ENCODE measurements at places on chromosomes 16 and 17. TPM values are rescaled to one million over a fixed set of nuclear protein-coding genes. Genes with fewer than 3 reads are reported as not detected.
A peak's percentile ranks its signal among the peaks of the same experiment; 100 is the strongest.

The GPR179 gene
- total RNA-seq, result not detected

DNA sequence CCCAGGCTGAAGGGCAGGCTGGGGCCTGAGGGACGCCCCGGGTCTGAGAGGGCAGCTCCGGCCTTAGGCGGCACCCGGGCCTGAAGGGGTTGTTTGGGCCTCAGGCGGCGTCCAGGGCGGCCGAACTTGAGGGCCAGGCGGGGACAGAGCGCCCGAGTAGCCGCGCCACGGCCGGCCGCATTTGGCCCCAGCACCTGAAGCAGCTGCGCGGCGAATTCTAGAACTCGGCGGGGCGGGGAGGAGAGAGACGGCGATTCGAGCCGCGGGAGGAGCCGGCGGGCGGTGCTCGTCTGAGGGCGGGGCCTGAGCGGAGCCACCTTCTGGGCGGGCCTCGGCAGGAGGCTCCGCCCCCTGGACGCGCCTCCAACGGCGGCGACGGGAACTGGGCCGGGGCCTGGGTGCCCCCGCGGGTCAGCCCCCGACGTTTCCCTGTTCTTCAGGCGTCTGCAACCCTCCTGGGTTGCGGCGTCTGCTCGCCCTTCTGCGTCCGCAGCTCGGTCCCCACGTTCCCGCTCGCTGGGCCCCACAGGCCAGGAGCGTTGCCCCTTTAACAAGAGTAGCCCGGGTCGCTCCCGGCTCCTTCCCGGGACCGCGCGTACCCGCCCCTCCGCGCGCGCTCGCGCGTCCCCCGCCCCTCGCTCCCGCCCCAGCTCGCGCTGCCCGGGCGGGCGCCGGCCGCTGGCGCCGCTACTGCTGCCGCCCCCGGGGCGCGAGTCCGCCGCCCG, at the start of the genes INCA1 and KIF1C:
Gene INCA1 (minus strand): TSS at position 221 of the 725 bp plus-strand sequence. CDS start 3,085 bp downstream, outside the sequence.
Gene KIF1C (plus strand): TSS at position 649 of the 725 bp plus-strand sequence. CDS start 2,297 bp downstream, outside the sequence.
- H3K27me3 ChIP-seq, result no peaks in the 10 kb centered on the region
- peak within 1 kb of the TSS; percentile 88 for H3K27ac ChIP-seq
- peak; percentile 90 for DNase-seq
- H3K36me3 ChIP-seq, result no peaks in the 10 kb centered on the region
- H3K4me1 ChIP-seq, result peaks cover 28% of the 10 kb centered on the region

GRCh38 chr17:17484451-17484899, 7.7 kb downstream of the MED9 start:
- no peak for DNase-seq
- H3K27ac ChIP-seq, result peak overlapping the region; percentile 49
- H3K36me3 ChIP-seq, result peaks cover 5% of the 10 kb centered on the region
- H3K4me1 ChIP-seq, result peaks cover 28% of the 10 kb centered on the region

GRCh38 chr17:59637611-59638310, 18.1 kb downstream of the CLTC start:
- no peak for DNase-seq
- peaks cover 32% of the 10 kb centered on the region for H3K4me1 ChIP-seq
- H3K4me3 ChIP-seq, result no peak overlapping the region

- H3K4me1 ChIP-seq, result no peaks in the 10 kb centered on the region
- no peak for DNase-seq
- H3K27ac ChIP-seq, result no peak overlapping the region
Observed at GRCh38 chr17:80363518-80364090, 51.4 kb upstream of the ENDOV start.

- peaks cover 16% of the 10 kb centered on the region for H3K4me1 ChIP-seq
- no peaks in the 10 kb centered on the region for H3K27me3 ChIP-seq
- peak overlapping the region; percentile 97 for H3K27ac ChIP-seq
- no peaks in the 10 kb centered on the region for H3K36me3 ChIP-seq
- peak overlapping the region; percentile 82 for H3K4me3 ChIP-seq
- DNase-seq, result no peak
Observed at GRCh38 chr17:7130621-7131422, 16.2 kb upstream of the ASGR2 start.

DNA sequence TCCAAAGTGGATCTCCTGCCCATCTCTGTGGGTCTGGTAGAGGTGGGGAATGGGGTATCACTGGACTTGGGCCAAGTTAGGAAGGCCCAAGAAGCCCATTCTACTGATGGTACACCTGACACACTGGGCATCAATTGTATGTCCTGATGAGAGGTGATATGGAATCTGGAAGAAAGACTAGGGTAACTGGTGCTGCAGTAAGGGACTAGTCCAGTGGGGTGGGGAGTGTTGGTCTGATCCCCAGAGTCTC, 5.9 kb upstream of the NFATC3 start:
- H3K4me3 ChIP-seq, result peak overlapping the region; percentile 86
- no peaks in the 10 kb centered on the region for H3K27me3 ChIP-seq
- no peak for DNase-seq
- peaks cover 75% of the 10 kb centered on the region for H3K4me1 ChIP-seq
- peak overlapping the region; percentile 90 for H3K27ac ChIP-seq

GRCh38 chr16:15607700-15608396, 35.1 kb downstream of the MARF1 start:
- H3K4me1 ChIP-seq, result peaks cover 18% of the 10 kb centered on the region
- no peak overlapping the region for H3K4me3 ChIP-seq
- no peaks in the 10 kb centered on the region for H3K27me3 ChIP-seq
- no peak overlapping the region for H3K27ac ChIP-seq

DNA sequence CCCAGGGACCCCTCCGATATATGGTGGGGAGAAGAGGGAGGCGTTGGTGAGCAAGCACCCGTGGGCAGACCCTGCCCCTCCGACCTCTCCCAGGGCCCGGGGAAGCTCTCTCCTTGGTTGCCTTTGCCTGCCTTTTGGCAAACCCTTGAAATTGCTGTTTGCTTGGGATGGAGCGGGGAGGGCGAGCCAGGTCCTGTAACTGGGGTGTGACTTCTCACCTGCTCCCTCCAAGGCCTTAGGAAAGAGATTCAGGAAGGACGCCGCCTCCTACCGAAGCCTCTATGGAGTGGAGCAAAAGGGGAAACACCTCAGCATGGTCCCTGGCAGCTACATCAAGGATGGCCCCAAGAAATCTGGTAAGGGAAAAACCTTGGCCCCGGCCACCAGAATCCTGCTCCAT, 4.6 kb downstream of the C16orf78 start:
- no peaks in the 10 kb centered on the region for H3K4me1 ChIP-seq
- no peak overlapping the region for H3K4me3 ChIP-seq
- no peaks in the 10 kb centered on the region for H3K36me3 ChIP-seq
- H3K27me3 ChIP-seq, result peaks cover 9% of the 10 kb centered on the region
- DNase-seq, result no peak
- no peak overlapping the region for H3K27ac ChIP-seq

DNA sequence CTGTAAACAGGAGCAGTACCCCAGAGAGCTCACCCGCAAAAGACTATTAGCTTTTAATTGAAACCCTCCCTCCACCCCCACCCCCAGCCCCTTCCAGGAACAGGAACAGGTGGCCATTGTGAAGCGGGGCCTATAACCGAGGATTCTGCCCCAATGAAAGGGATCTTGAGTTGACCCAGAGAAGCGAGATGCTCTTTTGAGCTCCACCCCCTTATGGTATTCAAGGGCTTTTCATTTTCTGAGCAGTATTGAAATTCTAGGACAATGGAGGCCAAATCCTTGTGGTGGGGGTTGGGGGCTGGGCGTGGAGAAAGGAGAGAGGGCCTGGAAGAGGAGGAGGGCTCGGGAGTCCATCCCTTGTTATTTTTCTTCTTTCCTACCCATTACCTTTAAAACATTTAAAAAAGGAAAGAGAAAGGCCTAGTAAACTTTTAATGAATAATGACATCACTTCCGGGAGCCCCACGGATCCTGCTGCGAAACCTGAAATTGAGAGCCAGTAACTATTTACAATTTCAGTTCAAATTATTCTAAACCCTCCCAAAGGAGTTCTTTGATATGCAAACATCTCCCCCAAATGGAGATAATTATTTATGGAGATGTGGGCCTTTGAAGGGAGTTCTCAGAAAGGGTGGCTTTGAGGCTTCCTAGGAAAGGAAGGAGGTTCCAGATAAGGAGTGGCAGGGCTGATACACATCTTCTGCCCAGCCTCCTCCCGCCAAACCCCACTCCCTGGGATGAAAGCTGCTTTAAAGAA, 30.5 kb downstream of the HS3ST3B1 start:
- H3K4me1 ChIP-seq, result peaks cover 60% of the 10 kb centered on the region
- DNase-seq, result no peak
- H3K27me3 ChIP-seq, result no peaks in the 10 kb centered on the region
- H3K4me3 ChIP-seq, result no peak overlapping the region
- H3K27ac ChIP-seq, result peak overlapping the region; percentile 11

The MYL11 gene
- 1.8 TPM for total RNA-seq

The C16orf82 gene
- total RNA-seq, result not detected

The MYH13 gene
- total RNA-seq, result not detected

DNA sequence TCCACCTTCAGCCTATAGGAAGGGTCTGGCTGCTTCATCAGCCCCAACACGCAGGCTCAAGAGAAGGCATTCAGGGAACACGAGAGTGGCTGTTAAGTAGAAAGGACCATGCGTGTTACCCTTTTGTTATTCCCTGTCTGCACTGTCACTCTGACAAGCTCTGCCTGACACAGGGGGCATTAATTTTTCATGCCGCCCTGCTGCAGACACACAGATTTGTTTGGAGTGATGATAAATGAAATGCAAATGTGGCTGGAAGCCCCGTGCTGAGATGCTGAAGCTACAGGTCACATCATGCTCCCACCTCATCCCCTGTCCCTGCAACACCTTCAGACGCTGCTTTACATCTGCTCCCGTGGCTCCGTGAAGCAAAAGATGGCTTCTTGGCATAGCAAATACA, 97.7 kb downstream of the USP31 start:
- H3K27me3 ChIP-seq, result peaks cover 58% of the 10 kb centered on the region
- no peak for DNase-seq
- H3K4me3 ChIP-seq, result no peak overlapping the region
- H3K4me1 ChIP-seq, result no peaks in the 10 kb centered on the region

DNA sequence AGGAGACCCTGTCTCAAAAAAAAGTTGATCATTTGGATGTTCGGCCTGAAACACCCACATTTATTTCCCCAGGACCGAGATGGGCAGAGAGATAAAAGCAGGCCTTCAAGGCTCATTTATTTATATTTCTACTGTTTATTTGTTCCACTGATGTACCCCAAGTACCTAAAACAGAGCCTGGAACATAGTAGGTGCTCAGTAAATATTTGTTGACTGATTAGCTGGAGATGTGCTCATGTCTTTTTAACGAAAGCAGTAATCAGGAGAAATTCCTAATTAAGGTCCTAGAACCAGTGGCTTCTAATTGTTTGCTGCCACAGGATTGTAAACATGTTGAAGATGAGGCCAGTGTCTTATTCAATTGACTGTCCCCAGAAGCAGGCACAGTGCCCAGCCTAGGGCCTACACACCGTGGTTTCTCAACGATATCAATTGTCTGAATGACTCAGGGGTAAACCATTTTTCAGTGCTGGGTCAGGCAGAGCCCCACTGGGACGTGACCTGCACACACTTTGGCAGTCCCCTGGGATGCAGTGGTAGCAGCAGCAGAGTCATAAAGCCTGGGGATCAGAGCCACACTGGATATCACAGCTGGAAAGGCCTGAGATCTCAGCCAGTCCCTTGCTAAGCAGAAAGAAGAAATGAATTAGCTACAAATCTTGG, 34.8 kb downstream of the SOST start:
- no peaks in the 10 kb centered on the region for H3K27me3 ChIP-seq
- no peaks in the 10 kb centered on the region for H3K36me3 ChIP-seq
- H3K4me3 ChIP-seq, result no peak overlapping the region
- no peak for DNase-seq
- H3K4me1 ChIP-seq, result peaks cover 9% of the 10 kb centered on the region
- no peak overlapping the region for H3K27ac ChIP-seq

The KRT28 gene
- not detected for total RNA-seq

DNA sequence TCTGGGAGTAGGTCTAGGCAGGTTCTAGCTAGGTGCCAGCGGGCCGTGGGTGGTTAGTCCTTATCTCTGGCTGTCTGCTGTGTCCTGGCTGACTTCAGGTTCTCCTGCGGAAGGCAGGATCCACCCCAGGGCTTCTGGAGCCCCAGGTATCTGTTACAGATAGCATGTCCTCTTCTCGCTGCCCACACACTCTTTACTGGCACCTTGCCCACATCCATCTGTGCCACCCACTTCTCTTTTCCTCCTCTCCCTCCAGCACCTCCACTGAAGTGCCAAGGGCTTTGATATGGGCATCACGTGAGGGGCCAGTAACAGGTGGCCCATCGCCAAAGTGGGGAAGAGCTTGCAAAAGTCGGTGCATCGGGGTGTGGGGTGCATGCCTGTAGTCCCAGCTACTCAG, 4.6 kb upstream of the MPP2 start:
- no peak for DNase-seq
- H3K4me1 ChIP-seq, result peaks cover 18% of the 10 kb centered on the region
- no peaks in the 10 kb centered on the region for H3K36me3 ChIP-seq
- no peak overlapping the region for H3K27ac ChIP-seq
- H3K27me3 ChIP-seq, result peaks cover 6% of the 10 kb centered on the region

- H3K4me1 ChIP-seq, result peaks cover 14% of the 10 kb centered on the region
- no peak overlapping the region for H3K27ac ChIP-seq
- peaks cover 51% of the 10 kb centered on the region for H3K27me3 ChIP-seq
- DNase-seq, result no peak
- peak overlapping the region; percentile 52 for H3K4me3 ChIP-seq
Observed at GRCh38 chr16:56551796-56552738, 12.8 kb upstream of the MT4 start.

DNA sequence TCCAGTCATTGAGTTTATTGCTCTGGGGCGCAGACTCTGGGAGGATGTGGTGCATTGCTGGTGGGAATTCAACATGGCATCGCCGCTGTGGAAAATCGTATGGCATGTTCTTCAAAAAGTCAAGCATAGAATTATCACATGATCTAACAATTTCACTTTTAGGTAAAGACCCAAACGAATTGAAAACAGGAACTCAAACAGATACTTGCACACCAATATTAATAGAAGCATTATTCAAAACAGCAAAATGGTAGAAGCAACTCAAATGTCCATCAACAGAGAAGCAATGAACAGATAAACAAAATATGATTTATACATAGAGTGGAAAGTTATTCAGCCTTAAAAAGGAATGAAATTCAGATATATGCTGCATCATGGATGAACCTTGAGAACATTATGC, 15.9 kb downstream of the PIK3R6 start:
- H3K27me3 ChIP-seq, result peaks cover 5% of the 10 kb centered on the region
- no peak for DNase-seq
- peaks cover 3% of the 10 kb centered on the region for H3K36me3 ChIP-seq
- no peak overlapping the region for H3K4me3 ChIP-seq

GRCh38 chr16:89898201-89898967, 20.3 kb upstream of the MC1R start:
- H3K4me1 ChIP-seq, result peaks cover 8% of the 10 kb centered on the region
- peaks cover 4% of the 10 kb centered on the region for H3K36me3 ChIP-seq
- H3K27me3 ChIP-seq, result no peaks in the 10 kb centered on the region
- DNase-seq, result no peak

All from T-helper 17 cell (primary cell).